Dermis blood vessel endothelial cell (primary cell): ENCODE measurements at places on chromosomes 1 and 21.

DNA sequence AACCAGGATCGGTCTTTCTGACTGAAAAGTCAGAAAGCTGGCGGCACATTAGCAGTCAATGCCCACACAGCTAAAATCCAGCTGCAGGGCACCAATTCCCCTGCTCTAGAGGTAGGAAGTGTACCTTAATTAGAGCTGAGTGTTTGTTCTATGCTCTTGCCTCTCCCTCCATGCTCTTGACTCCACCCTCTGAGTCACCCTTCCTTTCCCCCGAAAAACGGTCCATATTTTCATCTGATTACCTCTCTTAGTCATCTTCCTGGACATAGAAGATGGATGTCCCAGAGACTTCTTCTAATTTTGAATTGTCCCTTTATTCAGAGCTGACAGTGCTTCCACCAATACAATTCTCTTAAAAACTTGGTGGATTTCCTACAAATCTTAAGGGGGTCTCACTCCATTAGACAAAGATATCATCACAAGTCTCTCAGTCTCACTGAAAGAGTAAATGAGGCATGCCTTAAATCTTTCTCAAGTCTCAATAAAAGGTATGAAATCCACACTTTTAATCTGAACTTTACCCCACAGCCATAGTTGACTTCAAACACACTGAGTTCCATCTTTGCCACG, 44.1 kb upstream of the SLC19A1 start:
- DNase-seq, result no peak

DNA sequence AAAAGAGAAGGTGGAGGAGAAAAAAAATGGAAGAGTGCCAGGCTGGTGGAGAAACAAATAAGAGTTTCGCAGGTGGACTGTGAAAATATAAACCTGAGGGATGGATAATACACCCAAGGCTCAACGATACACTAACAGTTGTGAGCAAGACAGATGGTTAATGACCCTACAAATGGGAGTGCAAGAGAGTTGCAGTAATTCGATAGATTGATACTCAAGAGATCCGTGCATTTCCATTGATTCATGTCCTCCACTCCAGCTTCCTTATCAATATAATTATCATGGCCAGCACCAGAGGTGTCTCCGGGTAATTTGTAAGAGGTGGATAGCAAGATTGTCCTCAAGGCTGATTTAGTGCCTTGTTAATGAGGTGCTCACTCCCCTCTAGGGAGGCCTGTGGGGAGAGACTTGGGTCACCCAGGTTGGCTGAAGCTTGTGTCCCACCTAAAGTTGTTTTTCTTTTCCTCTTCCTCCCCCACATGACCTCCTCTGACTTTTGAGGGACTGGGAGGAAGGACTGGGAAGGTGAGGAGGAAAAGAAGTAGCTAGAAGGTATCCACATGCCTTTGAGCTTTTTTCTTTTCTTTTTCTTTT, 221.8 kb upstream of the KIAA0040 start:
- DNase-seq, result no peak

DNA sequence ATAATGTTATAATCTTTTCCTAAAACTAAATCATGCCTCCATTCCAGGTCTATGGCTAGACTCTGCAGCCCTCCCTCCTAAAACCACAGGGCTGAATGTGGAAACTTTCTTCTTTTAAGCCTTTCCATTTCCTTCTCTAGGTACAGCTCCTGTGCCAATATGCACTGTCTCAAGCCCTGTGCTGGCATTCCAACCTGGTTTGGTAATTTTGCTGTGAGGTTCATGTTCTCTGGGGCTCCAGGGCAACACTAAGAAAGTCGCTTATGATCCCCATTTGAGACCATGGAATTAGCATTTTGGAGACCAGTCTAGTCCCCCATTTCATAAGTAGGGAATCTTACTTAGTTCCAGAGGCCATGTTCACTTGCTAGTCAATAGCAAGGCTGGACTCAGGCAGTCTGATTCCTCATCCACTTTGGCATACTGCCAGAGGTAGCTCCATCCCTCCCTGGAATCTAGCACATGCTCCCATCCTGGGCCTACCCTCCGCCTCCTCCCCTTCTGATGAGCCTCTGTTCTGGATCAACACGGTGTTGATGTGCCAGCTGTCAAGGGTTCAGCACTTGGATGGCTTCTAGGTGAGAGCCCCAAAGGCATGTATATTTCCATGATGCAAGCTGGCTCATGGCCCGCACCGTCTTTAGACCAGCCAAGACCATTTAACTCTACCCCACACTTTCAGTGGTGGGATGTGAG, 36.5 kb downstream of the ZMYND12 start:
- no peak for DNase-seq

GRCh38 chr21:41989698-41990097, 20.5 kb downstream of the ZBTB21 start:
- DNase-seq, result no peak

DNA sequence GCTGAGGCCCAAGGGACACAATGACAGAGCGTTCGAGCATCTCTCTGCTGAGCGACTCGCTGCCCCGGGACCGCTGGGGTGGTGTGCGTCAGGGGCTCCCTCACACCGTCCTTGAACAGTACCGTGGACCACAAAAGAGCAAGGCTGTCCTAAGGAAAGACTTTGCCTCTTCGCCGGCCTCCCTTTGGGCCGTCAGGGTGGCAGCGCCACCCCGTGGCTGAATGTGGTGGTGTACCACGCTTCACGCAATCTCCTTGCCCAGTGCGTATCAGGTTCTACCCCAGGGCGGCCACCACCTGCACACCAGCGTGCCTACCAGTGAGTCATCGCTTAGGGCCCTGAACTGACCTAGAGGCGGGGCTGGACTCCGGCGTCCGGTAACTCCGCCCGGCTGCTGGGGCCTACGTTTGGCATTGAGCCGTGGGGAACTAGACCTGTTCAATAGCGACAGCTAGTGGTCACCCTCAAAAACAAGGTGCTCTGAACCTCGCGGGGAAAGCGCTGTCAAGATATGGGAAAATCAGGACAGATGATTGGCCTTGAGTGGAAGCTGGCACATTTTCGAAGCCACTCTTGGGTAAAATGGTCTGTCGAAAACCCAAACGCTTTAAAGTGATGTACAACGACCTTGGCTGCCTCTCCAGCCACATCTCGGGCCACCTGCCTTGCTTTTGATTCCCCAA, 8.1 kb upstream of the TRAF3IP3 start:
- DNase-seq, result peak; percentile 94

DNA sequence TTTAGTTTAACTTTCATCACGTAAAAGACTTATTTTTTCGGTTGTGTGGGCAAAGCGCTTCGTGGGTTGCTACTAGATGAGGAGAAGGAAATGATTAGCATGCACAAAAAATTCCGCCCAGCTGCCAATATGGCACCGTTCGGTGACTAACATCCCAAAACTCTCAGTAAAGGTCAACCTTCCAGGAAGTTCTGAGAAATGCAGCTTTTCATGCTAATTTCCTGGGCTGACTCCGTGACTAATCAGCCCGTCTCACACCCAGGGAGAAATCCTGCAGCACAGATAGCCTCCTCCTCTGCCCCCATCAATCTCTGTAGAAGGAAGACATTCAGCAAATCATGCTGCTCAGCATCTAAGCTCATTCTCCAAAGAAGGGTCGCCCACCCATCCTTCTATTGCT, 34.1 kb downstream of the TMCO4 start:
- peak; percentile 94 for DNase-seq

GRCh38 chr1:17502326-17502778, 37.1 kb upstream of the ARHGEF10L start:
- DNase-seq, result peak; percentile 81

DNA sequence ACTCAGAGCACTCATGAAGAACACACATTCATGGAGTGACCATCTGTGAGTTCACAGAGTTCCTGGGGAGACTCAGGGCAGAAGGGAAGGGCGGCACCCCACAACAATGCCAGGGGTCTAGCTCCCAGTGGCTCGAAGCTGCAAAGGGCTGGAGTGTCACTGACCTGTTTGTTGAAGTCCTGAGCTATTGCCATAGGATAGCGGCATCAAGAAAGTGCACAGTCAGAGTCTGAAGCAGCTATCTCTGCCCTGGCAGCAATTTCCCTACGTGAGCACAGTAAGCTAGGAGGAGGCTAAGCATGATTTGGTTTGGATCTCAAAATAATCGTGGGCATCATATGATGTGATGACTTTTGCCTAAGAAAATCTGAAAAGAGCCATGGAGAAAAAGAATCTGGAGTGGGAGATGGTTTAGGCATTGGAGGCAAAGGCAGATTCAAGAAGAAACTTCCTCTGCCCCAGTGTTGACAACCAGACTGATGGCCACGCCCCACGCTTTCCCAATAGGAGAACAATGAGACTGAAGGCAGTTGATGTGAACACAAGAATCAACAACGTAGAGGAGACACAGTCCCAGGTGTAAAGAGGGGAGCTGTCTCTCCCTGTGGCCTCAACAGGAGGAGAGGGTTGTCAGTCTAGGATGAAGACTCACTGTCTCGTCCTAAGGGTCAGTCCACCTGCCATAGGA, 100.0 kb upstream of the SLC25A33 start:
- no peak for DNase-seq

DNA sequence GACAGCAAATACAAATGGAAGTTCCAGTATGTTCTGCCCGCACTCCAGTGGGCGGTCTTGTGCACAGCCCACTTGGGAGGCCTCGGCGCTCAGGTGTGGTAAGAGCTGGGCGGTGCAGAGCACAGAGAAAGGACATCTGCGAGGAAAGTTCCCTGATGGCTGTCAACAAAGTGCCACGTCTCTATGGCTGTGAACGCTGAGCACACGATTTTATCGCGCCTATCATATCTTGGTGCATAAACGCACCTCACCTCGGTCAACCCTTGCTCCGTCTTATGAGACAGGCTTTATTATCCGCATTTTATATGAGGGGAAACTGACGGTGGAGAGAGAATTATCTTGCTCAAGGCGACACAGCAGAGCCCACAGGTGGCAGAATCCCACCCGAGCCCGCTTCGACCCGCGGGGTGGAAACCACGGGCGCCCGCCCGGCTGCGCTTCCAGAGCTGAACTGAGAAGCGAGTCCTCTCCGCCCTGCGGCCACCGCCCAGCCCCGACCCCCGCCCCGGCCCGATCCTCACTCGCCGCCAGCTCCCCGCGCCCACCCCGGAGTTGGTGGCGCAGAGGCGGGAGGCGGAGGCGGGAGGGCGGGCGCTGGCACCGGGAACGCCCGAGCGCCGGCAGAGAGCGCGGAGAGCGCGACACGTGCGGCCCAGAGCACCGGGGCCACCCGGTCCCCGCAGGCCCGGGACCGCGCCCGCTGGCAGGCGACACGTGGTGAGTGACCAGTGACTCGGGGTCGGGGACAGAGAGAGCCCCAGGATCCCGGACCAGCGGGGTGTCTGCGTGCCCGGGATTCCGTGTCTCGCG, at the start of gene IL12RB2:
Gene IL12RB2, plus strand, starts transcription at position 623 of the 810 bp plus-strand sequence. CDS start 12,496 bp downstream, outside the sequence.
- DNase-seq, result peak; percentile 1

DNA sequence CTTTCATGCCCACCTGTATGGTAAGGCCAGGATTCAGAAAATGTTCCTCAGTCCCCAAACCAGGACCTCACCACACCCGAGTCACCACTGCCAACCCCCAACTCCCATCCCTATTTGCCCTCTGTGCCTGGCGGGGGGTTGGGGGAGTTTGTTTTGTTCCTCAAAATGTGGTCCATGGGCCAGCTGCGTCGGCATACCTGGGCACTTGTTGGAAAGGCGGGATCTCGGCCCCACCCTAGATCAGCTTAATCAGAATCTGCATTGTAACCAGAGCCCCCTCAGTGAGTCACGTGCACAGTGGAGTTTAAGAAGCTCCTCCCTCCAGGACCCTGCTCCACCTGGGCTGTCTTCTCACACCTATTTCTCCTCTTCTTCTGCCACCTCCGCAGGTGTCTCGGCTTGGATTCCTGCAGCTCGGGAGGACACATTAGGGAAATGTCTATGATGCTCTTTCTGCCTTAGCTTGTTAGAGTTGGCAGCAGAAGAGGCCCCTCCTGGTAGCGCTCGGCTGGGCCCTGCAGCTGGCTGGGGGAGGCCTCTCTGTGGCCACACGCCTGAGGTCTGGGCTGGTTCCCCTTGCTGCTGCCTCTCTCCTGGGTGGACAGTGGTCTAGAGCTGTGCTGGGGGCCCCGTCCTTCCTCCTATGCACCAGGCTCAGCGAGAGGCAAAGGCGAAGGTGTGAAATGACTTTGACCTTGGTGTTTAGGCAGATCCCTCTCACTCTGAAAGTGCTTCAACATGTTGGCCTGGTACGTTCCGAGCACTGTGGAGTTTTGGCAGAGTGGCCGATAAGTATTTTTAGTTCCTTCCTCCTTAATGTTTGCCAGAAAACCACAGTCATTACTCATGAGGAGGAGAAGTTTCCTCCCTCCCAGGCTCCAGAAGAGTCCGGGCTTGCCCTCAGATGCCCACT, 41.8 kb upstream of the CAMTA1 start:
- peak; percentile 74 for DNase-seq

DNA sequence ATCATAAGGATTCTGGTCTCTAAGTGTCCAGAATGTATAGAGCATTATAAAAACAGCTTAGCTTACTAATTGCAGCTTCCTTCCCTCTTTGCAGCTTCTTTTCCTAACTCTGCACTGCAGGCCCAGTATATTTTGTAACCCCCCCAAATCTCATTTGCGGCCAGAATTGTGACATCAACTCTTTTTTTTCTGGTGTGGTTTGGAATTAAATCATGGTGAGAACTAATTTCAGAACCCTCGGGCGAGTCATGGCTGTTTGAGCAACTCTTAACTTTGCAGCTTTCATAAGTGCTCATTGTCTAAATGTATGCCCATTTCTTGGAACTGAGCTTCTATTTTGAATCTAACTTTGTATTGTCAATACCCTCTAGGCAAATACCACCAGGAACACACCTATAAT, 187.4 kb downstream of the CYYR1 start:
- DNase-seq, result no peak

- no peak for DNase-seq
Measured at GRCh38 chr1:117173006-117173405, 37.7 kb downstream of the VTCN1 start.

DNA sequence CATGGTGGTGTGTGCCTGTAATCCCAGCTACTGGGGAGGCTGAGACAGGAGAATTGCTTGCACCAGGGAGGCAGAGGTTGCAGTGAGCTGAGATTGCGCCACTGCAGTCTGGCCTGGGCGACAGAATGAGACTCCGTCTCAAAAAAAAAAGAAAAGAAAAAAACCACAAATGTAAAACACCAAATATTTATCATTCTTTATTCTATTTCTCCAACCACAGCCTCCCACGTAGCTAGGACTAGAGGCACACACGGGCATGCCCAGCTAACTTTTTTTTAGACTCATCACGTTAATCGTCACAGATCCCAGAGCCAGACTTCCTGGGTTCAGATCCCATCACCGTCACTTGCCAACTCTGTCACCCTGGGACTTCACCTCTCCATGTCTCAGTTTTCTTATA, 13.5 kb downstream of the DNAJC16 start:
- DNase-seq, result no peak

DNA sequence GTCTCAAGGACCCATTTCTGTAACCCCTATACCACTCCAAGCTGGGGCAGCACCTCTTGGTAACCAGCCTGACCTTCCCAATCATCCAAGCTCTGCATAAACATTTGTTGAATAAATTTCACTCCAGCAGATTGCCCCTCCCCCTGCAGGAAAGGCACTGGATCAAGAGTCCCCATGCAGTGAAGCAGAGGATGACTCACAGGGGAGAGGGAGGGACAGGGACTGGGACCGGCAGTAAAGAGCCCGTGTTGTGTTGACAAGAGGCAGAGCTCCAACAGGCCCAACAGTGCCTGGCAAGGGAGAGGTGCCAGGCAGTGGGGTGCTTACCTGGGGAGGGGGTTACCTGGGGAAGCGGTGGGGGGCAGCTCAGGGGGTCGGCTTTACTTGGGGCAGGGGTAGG, 32.3 kb downstream of the SLC9A1 start:
- DNase-seq, result peak; percentile 87

GRCh38 chr1:209805341-209805781, 581 bp downstream of the IRF6 start:
- DNase-seq, result no peak
